ENCODE measurements at places on chromosomes 3 and 15.

- peak; percentile 29 for DNase-seq
Measured at GRCh38 chr3:33441225-33441976, 1.2 kb upstream of the UBP1 start.

GRCh38 chr3:75014008-75014407, 399.5 kb upstream of the CNTN3 start:
- no peak for DNase-seq

DNA sequence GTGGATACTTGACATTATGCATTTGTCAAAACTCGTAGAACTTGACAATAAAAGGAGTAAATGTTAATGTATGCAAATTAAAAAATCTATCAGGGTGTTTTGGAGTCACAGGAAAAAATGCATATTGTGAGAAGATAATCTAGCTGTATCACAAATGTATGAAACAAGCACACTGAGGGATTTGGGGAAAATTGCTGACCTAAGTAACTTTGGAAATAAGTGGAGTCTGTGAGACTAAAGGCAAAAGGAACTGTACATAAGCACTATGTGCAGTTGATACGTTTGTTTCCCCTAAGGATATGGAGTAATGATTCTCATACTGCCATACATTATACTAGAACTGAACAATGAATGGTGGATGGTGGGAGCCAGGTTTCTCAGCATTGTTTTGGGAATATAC, 43.2 kb upstream of the WDR72 start:
- DNase-seq, result no peak

- DNase-seq, result no peak
Measured at GRCh38 chr15:47179988-47180387, 537.3 kb upstream of the SEMA6D start.

DNA sequence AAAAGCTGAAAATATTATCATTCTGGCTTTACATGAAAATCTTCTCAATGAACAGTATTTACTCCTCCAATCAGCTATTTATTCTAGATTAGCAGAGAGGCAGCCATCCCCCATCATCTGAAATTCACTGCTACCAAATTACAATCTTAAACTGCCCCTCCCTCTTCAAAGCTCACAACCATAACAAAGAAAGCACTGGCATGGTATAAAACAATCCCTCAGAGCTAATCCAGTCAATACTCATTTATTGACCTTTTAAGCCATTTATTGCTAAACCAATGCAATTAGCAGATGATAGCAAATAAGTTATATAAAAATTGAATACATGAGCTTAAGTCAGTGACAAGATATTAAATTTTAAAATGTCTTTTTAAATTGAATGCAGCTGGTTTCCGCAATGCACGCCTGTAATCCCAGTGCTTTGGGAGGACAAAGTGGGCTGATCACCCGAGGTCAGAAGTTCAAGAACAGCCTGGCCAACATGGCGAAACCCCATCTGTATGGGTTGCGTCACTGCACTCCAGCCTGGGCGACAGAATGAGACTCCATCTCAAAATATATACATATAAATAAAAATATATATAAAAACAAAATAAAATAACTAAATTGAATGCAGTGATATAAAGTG, 12.1 kb downstream of the SLC4A7 start:
- no peak for DNase-seq

DNA sequence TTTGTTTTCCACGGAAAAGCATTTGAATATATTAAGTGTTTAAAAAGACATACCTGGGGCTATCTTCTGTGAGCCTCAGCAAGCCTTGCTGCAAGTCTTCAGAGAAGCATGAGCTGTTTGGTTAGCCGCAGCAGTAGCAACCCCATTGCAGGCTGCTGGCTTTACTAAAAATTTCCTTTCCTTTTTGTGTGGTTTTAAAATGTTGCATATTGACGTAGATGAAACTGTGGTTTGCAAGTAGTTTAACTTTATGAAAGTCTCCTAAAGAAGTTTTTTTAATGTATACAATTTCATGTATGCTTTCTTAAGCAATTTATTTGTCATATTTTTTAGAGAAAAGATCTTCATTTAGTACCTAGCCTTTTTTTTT, at the start of gene GPR171:
TSS of gene GPR171 (minus strand) at position 166 of the 370 bp plus-strand sequence. CDS start 3,830 bp downstream, outside the sequence.
- no peak for DNase-seq

DNA sequence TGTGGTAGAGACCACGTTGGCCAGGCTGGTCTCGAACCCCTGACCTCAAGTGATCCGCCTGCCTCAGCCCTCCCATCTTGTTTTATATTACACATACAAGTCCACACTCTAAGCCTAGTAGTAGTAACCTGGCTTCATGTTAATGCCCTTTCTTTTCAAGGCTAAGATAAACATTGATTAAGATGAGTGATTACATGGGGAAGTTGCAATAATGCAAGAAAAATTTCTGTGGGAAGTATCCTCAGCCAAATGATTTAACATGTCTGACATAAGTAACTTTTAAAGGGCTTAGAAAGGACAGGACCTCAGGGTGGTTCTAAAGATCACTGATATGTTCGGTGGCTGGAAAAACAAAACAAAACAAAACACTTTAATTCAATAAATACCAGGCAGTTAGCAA, 72.1 kb downstream of the SFMBT1 start:
- no peak for DNase-seq

GRCh38 chr3:102094506-102094905, 245.2 kb downstream of the NFKBIZ start:
- DNase-seq, result no peak

- DNase-seq, result no peak
Measured at GRCh38 chr3:126521122-126521891, 2.6 kb upstream of the CHST13 start.

GRCh38 chr15:81400640-81401236, 26.7 kb upstream of the TMC3 start:
- no peak for DNase-seq

- no peak for DNase-seq
Measured at GRCh38 chr3:77648214-77648613, 608.3 kb downstream of the ROBO2 start.

DNA sequence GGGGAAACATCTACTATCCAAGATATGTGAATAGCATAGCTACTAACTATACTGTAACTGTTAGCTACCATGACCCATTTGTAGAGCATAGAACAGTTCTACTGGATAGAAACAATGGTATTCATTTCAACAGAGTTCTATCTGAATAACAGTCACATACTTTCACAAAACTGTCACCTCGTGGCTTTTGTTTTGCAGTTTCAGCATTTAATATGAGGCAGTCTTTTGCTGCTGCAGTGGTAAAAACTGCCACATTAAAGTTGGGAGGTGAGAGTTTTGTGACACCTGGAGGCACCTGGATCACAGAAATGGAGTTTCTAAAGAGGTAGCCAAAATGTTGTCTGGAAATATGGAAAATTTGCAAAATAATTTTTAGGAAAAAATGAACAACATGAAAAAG, 578.0 kb downstream of the UNC13C start:
- DNase-seq, result no peak

- no peak for DNase-seq
Measured at GRCh38 chr3:50237133-50237651, 1.2 kb downstream of the GNAI2 start.

- DNase-seq, result no peak
Measured at GRCh38 chr15:89958107-89958805, 42.9 kb upstream of the ZNF710 start.

Measured in mesothelial cell of epicardium (in vitro differentiated cells).